ENCODE measurements at places on chromosomes 6 and 20.

DNA sequence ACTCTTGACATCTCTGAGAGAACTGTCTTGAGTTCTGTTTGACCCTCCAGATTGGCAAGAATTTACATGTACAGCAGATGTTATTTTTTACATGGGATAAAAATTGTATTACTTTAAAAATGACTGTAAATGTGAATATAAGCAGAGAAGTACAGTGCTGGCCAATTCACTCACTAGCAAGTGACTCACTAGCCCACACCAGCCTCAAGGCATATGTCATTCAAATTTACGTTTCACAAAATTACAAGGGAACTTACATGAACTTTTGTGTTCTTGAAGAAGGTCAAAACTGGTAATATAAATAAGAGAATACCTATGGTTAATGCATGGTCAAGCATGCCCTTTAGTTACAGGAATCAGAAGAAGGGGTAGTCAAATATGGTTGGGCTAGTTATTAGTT, 54.0 kb upstream of the HMGCLL1 start:
- no peak for DNase-seq

DNA sequence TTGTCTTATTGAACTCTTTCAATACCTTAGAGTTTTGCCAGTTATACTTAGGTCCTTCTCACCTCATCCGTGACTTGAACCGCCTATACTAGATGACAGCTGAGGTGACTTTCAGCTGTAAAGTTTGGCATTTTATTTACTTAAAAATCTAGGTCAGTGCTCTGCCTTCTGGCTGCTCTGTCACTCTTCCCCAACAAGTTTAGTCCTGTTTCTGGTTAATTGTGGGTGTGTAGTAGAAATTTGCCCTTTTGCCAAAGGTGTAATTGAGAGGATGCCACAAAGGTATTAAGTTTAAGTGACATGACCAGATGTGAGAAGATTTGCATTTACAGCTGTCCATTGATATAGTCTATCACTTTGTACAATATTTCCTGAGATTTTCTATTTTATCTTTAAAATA, 106.2 kb downstream of the FARS2 start:
- DNase-seq, result no peak

GRCh38 chr20:1320902-1321653, 7.9 kb downstream of the SDCBP2 start:
- DNase-seq, result no peak

DNA sequence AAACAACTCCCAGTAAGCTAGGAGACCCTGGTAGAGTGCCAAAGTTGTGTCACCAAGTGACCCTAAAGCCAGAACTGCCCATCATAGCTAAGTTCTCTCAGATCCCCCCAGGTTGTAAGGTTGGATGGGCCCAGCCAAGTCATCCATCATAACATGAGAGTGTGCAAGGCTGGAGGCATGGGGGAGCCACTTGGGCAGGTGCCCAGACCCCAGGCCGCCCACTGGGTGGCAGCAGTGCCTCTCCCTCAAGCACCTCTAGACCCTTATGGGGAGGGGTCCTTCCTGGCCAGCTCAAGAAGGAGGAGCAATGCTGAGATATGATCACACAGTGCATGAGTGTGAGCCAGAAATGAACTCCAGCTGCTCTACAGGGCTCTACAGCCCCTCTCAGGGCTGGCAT, 154.5 kb downstream of the MYLK4 start:
- DNase-seq, result no peak

- no peak for DNase-seq
These were observed 310.2 kb upstream of the CNR1 start for GRCh38 chr6:88476388-88476787.

DNA sequence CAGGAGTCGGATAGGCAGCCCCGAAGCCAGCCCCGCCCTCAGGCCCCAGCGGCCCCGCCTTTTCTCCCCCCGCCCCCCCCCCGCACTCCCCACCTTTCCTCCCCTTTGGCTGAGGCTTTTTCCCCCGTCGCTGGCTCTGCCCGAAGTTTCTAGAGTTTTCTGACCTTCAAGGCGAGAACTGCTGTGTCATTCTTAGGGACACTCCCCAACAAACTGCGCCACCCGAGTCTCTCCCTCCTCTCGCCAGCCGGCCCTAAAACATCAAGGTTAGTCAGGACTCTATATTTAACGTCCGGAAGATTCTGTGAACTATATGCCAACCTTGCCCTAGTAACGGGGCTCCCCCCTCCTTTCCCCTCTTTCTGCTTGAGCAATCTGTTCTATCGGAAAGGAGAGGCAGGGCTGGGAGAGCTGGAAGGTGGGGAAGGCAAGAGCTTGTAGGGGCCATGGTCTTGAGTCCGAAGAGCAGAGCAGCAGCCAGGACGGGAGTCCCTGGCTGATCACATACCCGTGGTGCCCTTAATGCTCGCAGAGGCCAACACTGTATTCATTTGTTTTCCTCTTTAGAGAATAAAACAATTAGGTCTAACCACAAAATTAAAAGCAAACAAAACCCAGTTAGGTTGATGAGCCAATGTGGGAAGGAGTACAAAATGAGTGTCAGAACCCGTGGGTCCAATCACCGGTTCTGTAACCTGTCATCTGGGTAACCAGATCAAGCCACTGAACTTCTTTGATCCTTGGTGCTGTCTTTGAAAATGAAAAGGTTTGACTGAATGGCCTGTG, 5.3 kb upstream of the HSPA1B start:
- peak; percentile 69 for DNase-seq

GRCh38 chr20:63895202-63895951, 451 bp downstream of the DNAJC5 start:
- DNase-seq, result no peak
